Activated CD4-positive, alpha-beta T cell treated with anti-CD3 and anti-CD28 coated beads for 4 hours (primary cell): ENCODE measurements at places on chromosomes 5 and 9.

DNA sequence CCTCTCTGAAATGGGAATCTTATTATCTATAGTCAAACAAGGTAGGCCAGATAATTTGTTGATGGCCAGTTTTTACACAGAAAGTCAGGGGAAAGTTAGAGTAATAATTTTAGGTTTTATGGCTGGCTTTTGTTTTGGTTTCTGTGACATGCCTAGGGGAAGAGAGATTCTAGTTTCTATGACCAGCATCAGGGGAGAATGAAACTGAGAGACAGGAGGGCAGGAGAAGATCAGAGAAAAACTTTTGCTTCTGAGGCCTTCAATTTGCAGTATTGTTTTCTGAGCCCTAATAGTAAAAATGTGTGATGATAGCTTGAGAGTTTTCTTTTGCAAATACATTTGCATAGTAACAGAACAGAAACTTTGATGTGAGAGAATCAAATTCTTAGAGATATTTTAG lies 564.3 kb downstream of the ZNF608 start:
- DNase-seq = no peak

GRCh38 chr9:12640866-12641636 lies 52.1 kb upstream of the TYRP1 start:
- no peak for DNase-seq

DNA sequence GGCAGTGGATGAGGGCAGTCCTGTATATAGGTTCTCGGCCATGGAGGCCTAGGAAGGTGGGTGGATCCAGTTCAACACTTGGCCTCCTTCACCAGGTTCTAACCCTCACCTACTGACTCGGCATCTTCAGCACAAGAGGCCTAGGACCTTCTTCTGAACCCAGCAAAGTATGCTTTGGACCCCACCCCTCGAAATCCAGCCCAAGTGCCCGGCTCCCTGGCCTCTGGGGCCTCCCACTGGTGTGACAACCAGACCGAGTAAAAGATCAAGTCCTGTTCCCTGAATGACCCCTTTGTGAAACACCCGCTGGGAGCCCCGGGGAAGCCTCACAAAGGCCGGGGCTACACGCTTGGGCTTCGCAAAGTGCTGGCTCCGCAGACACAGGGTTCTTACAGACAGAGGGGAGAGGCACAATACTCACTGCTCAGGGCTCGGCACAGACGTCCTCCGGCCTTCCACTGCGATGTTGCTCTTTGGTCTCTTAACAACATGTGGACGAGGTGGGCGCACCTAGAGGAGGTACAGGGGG lies 47.0 kb downstream of the CRB2 start:
- no peak for DNase-seq

GRCh38 chr9:121156263-121156731 lies 45.4 kb downstream of the RAB14 start:
- no peak for DNase-seq

GRCh38 chr5:51622161-51622790 lies 239.0 kb downstream of the ISL1 start:
- DNase-seq = no peak

- DNase-seq = no peak
Measured at GRCh38 chr5:39164529-39165402, 54.6 kb downstream of the FYB1 start.

- no peak for DNase-seq
Measured at GRCh38 chr5:151254556-151254955, 1.6 kb downstream of the GM2A start.

DNA sequence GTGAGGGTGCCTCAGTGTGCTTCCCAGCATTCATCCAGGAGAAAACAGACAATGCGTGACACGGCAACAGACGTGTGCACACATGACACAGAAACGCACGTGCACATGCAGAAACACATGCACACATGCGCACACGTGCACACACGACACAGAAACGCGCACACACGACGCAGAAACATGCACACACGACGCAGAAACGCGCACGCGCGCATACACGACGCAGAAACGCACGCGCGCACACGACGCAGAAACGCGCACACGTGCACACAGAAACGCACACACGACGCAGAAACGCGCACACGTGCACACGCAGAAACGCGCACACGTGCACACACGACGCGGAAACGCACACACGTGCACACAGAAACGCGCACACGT lies 16.5 kb downstream of the TPPP start:
- no peak for DNase-seq

- no peak for DNase-seq
Measured at GRCh38 chr5:32445831-32446614, 1.5 kb upstream of the ZFR start.

- no peak for DNase-seq
Measured at GRCh38 chr5:169914766-169915165, 65.5 kb downstream of the INSYN2B start.

GRCh38 chr5:51373880-51374523 lies 9.2 kb upstream of the ISL1 start:
- DNase-seq = no peak

DNA sequence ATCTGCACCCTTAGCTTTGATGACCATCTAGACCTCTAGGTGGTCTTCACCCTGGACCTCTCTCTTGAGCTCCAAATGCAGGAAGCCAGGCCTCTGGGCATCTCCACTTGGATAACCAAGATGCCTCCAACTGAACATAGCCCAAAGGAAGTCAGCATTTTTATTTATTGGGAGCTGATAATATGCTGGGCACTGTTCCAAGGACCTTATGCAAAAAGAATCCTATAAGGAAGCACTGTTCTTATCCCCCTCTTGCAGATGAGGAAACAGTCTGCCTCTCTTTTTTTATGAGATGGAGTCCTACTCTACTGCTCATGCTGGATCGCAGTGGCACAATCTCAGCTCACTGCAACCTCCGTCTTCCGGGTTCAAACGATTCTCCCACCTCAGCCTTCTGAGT lies 219.9 kb downstream of the CDK5RAP2 start:
- no peak for DNase-seq

DNA sequence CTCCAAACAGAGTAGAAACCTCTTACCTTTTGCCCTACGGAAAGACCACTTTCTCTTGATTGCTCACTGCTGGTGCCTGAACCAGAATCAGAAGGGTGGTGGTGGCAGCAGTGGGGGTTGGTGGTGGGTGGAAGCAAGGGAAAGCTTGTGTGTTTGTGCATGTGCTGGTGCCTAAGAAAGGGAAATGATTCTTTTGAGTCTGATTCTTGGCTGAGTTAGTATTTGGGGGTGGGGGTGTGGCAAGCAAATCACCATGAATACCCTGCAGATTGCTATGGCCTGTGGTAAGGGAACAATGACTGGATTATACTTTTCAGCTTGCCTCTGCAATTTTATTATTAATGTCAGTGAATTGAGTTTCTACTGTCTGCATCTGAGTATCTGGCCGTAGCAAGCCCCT lies 106.6 kb downstream of the ARHGAP26 start:
- DNase-seq = no peak

- no peak for DNase-seq
Measured at GRCh38 chr5:171158581-171158980, 150.5 kb upstream of the TLX3 start.

DNA sequence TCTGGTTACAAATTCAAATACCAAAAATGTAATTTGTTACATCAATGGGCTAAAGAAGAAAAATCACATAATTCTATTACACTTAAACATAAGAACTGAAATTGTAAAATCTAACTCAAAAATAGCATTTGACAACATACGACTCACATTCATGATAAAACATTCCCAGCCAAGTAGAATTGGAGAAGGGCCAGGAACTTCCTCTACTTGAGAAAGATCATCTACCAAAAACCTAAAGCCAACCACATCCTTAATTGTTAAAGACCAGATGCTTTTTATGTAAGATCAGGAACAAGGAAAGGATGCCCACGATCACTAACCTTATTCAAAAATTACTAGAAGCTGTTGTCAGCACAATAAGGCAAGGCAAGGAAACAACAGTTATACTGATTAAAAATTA lies 1819.8 kb upstream of the C9orf72 start:
- no peak for DNase-seq

DNA sequence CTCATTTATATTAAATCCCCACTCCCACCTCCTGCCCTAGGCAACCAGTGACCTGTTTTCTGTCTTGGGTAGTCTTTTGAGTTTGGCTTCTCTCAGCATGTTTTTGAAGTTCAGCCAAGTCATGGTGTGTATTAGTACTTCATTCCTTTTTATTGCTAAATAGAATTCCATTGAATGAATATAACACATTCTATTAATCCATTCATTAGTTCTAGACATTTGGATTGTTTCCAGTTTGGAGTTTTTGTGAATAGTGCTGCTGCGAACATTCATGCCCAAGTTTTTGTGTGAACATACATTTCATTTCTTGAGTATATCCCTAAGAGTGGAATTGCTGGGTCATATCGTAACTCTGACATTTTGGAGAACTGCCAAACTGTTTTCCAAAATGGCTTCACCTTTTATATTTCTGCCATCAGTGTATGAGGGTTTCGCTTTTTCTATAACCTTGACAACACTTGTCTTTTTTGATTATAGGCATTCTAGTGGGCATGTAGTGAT lies 2.7 kb downstream of the ZNF346 start:
- no peak for DNase-seq

DNA sequence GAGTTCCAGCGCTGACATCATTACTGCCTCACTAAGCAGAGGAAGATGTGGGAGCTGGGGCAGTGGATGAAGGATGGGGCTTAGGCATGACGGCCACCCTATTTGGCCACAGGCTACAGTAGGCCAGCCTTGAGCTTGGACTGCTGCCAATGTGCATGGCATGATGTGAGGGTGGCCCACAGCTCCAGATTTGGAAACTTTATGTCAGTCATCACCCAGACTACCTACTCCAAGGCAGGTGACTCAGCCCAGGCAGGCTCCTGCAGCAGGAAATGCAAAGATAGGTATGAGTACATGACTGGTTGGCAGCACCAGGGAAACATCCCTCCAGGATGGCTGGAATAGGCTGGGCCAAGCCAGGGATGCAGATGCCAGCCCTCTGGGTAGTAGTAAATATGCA lies 303.6 kb downstream of the SPOCK1 start:
- no peak for DNase-seq

- DNase-seq = no peak
Measured at GRCh38 chr9:127138444-127138843, 16.0 kb upstream of the ANGPTL2 start.

DNA sequence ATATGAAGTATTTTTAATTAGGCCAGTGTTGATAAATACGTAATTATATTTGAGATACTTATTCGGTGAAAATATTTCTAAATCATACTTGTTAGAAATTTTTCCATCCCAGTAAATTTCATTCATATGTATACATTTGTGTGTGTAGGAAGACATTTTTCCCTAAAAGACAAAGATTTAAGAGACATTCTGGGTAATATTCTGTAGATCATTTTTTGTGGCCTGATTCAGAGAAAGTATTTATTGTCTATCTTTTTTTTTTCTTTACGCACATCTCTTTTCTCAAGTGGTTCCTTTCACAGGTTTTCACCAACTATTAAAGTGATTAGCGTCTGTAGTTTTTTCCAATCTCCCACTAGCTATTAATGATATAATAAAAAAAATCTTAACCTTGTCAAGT lies 224.1 kb downstream of the MEF2C start:
- no peak for DNase-seq

DNA sequence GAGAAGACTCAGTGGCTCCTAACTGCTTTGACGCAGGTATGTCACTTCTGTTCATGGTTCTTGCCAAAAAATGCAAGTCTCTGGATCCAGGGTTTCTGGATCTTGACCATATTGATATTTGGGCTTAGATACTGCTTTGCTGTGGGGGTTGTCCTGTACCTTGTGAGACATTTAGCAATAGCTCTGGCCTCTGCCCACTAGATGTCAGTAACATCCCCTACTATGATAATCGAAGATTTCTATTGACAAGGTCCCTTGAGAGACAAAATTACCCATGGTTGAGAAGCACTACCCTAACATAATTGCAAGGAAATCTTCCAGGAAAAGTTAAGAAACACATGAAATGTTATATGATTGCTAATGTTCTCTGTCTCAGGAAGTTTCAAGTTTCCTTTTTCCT lies 285.4 kb downstream of the TMEM232 start:
- DNase-seq = no peak

- DNase-seq = peak; percentile 62
Measured at GRCh38 chr9:88593537-88594185, 58.7 kb downstream of the NXNL2 start.

DNA sequence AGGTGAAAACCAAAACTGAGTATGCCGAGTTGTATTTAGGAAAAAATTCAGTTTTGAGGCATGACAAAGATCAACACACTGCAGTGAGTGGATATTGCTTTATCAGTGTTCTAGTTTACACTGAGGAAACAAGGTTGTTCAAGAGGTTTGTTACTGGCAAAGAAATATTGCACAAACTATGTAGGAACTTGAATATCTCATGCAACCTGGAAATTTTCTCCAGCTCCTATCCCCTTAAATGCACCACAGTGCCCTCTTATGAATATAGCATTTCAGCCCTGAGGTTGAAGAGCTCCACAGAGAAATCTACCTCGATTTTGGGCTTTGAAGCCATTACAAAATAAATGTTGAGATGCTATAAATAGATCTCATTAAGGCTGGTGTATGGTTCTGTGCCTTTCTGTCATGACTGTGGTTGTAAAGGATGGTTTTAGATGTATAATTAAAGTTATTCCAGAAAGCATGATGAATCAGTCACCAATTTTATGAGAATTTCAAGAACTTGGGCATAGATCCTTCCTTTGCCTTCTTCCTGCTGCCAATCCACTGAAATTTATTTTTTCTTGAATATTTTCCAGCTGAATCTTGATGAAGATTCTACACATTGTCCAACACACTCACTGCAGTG lies 159.3 kb downstream of the SPATA31D1 start:
- DNase-seq = no peak

DNA sequence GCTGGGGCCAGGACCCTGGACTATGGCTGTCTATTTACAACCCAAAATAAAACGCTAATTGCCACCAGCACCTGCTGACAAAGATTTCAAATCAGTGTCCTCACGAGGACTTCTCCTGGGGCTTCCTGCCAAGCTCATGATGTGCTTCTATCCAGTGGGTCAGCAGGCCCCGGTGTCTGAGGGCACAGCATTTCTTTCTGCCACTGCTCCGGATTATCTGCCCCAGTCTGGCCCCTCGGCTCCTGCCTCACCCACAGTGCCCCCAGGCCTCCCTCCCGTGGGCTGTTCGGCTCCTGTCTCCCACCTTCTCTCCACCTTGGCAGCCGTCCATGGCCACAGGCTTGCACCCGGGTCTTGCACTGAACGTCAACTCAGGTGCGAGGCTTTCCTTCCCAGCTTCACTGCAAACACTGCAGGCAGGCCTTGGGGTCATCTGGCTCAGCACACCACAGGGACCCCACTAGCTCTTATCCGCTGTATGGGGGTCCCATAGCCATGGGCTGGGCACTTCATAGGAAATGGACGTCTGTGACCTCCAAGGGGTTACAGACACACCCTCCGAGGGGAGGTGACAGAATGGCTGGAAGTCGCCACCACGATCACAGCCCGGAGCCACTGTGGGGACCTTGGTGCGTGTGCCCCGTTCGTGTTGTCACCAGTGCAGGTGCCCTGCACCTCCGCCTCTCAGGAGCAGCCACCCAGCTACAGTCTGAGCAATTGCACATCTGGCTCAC lies 43.8 kb upstream of the FCN1 start:
- no peak for DNase-seq
